Vagina (tissue), 2 donors: ENCODE measurements at places on chromosomes 2 and 18. TPM values are rescaled to one million over a fixed set of nuclear protein-coding genes. Genes with fewer than 3 reads are reported as not detected.
A peak's percentile ranks its signal among the peaks of the same experiment; 100 is the strongest.

- no peak for DNase-seq
- no peak overlapping the region for H3K27ac ChIP-seq
- H3K4me3 ChIP-seq, result no peak overlapping the region
- H3K36me3 ChIP-seq, result no peaks in the 10 kb centered on the region
- no peaks in the 10 kb centered on the region for H3K4me1 ChIP-seq
Observed at GRCh38 chr18:60146220-60146960, 226.2 kb downstream of the MC4R start.

Gene ZBTB7C
- total RNA-seq, result 40.5 TPM

GRCh38 chr2:191145769-191146471 is 4.9 kb downstream of the STAT4 start:
- H3K4me3 ChIP-seq, result no peak overlapping the region
- H3K27ac ChIP-seq, result no peak overlapping the region
- DNase-seq, result no peak
- H3K4me1 ChIP-seq, result peaks cover 6% of the 10 kb centered on the region
- H3K27me3 ChIP-seq, result no peaks in the 10 kb centered on the region

Gene ASIC4
- not detected for total RNA-seq

DNA sequence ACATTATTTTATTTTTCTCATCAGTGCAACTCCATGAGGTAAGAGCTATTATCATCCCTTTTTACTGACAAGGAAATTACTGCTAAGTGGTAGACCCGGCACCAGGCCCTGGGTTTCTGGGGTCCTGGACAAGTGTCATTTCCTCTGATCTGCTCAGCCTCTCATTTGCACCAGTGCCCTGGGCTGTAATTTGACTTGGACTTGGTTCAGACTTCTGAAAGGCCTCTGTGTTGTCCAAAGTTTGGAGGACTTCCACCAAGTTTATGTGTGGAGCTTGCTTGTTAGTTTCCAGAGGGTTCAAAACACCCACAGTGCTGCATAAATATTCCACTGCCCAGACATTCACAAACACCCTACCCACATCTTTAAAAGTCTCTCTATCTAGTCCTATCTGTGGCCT is 44.0 kb upstream of the PPP1CB start:
- H3K36me3 ChIP-seq, result no peaks in the 10 kb centered on the region
- H3K4me1 ChIP-seq, result no peaks in the 10 kb centered on the region
- no peak overlapping the region for H3K4me3 ChIP-seq
- DNase-seq, result no peak

- no peak overlapping the region for H3K4me3 ChIP-seq
- no peak for DNase-seq
- H3K36me3 ChIP-seq, result no peaks in the 10 kb centered on the region
- H3K27me3 ChIP-seq, result no peaks in the 10 kb centered on the region
- no peak overlapping the region for H3K27ac ChIP-seq
Observed at GRCh38 chr2:111219285-111219684, 98.6 kb downstream of the BCL2L11 start.

GRCh38 chr2:232537079-232537478 is 2.4 kb upstream of the CHRNG start:
- H3K4me3 ChIP-seq, result no peak overlapping the region
- no peaks in the 10 kb centered on the region for H3K4me1 ChIP-seq
- H3K27ac ChIP-seq, result no peak overlapping the region
- H3K36me3 ChIP-seq, result no peaks in the 10 kb centered on the region
- H3K27me3 ChIP-seq, result peaks cover 3% of the 10 kb centered on the region

Gene SLC8A1
- total RNA-seq, result 40.8 TPM

Gene UGT1A3
- total RNA-seq, result not detected

Gene CDK15
- not detected for total RNA-seq

- H3K27ac ChIP-seq, result no peak overlapping the region
- DNase-seq, result no peak
- H3K27me3 ChIP-seq, result no peaks in the 10 kb centered on the region
- H3K4me1 ChIP-seq, result no peaks in the 10 kb centered on the region
Observed at GRCh38 chr2:39648580-39648979, 17.1 kb upstream of the TMEM178A start.

Gene GKN1
- not detected for total RNA-seq

Gene KIF1A
- total RNA-seq, result 6.1 TPM

DNA sequence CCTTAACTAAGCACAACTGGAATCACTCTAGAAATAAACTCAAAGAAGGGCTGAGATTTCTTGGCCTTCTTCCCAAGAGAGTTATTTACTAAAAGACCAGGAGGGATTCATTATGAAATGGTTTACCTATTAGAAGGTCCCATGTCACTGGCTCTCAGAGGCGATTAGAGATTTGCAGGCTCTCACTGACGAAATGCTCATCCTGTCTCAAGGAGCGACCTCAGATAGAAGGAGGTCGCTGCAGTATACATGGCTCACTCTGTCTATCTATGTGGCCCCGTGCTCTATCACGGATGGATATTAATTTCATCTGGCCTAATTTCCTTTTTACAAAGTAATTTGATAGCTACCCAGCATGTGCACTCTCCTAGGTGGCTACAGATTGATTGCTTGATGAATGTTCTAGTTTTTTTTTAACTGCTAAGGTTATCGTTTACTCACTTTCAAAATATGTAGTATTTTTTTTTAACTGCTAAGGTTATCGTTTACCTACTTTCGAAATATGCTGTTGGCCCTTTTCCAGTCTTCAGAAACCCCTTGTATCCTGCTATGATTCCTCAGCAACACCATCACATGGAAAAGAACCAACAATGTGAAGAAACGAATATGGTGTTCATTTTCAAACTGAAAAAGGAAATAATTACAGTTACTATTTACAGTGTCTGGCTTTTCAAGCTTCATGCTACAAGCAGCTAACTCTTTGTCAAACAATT is 9.1 kb downstream of the SMIM21 start:
- no peak for DNase-seq
- no peak overlapping the region for H3K4me3 ChIP-seq
- H3K36me3 ChIP-seq, result no peaks in the 10 kb centered on the region
- H3K27ac ChIP-seq, result no peak overlapping the region
- no peaks in the 10 kb centered on the region for H3K27me3 ChIP-seq
- no peaks in the 10 kb centered on the region for H3K4me1 ChIP-seq

- H3K36me3 ChIP-seq, result no peaks in the 10 kb centered on the region
- DNase-seq, result no peak
- H3K4me1 ChIP-seq, result no peaks in the 10 kb centered on the region
- H3K27ac ChIP-seq, result no peak overlapping the region
- no peaks in the 10 kb centered on the region for H3K27me3 ChIP-seq
Observed at GRCh38 chr2:53173698-53174455, 593.7 kb upstream of the CHAC2 start.

DNA sequence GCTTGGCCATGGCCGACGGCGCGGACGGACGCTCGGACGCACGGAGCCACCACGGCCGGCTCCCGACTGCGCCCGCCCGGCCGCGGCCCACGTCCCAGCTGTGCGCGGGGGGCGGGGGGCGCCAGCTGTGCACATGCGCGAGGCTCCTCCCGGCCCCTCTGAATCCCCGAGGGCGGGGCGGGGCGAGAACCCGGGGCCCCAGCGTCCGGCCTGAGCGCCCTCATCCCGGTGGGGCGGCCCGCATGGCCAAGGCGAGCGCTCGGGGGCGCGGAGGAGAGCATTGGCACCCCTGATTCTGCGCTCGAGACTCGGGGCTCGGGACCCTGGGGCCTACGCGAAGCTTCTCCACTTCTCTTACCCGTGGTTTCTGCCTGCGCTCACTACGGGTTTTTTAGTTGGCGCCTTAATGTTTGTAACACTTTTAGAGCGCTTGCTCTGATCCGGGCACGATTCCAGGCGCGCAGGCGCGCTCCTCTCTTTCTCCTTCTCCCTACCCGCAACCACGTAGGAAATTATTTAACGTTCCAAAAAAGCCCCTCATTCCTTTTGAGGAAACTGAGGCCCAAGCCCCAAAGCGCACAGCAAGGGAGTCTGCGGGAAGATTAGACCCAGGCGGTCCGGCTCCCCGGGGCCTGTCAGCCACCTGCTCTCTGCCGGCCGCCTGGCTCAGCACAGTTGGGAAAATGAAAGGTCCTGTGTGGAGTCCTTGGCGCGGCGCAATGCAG is at the start of gene PXDN:
Gene PXDN, minus strand, starts transcription at position 70 of the 725 bp plus-strand sequence. Its CDS starts 60 bp downstream, at position 10.
- no peak for DNase-seq
- no peaks in the 10 kb centered on the region for H3K27me3 ChIP-seq
- H3K36me3 ChIP-seq, result no peaks in the 10 kb centered on the region

DNA sequence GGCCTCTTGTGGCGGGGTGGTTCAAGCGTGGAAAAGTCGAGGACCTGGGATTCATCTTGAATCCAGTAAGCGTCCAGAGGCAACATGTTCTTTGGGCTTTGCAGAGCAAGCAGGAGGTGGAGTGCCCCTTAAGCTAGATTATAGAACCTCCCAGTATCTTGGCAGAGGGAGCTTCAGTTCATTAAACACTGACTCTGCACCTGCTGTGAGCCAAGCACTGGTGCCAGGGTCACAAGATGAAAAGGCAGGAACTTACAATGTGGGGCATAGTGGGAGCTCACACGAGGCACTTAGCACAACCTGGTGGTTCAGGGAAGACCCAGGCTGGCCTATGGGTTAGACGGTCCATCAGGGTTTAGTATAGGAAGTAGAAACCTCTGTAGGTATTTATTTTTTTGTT is 7.4 kb upstream of the FZD5 start:
- no peak for DNase-seq
- H3K27me3 ChIP-seq, result no peaks in the 10 kb centered on the region
- no peak overlapping the region for H3K4me3 ChIP-seq
- H3K4me1 ChIP-seq, result no peaks in the 10 kb centered on the region
- no peaks in the 10 kb centered on the region for H3K36me3 ChIP-seq
- H3K27ac ChIP-seq, result no peak overlapping the region

GRCh38 chr18:3209859-3210569 is 9.8 kb downstream of the MYOM1 start:
- H3K36me3 ChIP-seq, result no peaks in the 10 kb centered on the region
- peaks cover 10% of the 10 kb centered on the region for H3K4me1 ChIP-seq
- H3K27me3 ChIP-seq, result no peaks in the 10 kb centered on the region
- H3K4me3 ChIP-seq, result no peak overlapping the region

DNA sequence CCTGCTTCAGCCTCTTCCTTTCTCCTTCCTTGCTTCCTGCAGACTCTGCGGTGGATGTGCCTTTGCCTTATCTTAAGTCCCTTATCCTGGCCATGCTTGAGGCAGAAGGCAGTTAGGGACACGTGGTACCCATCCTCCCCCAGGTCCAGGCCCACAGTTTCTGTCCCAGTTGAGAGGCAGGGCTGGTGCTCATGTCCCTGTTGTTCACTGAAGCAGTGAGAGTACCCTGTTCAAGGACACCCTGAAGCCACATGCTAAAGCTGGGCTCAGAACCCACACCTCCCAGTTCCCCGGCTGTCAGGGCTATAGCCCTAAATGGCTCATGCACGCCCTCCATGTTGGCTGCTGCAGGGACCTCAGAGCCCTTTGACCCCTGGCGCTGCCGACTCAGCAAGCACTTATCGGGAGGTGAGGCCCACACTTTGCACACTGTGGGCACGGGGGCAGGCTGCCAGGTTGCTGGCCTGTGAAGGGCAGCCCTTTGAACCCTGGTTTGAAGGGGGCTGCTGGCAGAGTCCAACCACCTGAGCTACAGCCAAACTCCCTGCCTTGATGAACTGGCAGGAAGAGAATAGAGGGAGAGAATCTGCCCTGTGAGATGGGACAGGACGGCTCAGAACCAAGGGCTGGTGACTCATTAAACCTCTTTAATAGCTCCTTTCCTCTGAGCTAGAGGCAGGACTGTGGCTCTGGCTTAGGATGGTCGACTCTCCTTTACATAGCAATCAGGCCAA is 6.3 kb downstream of the KHK start:
- peaks cover 8% of the 10 kb centered on the region for H3K4me1 ChIP-seq
- H3K27ac ChIP-seq, result no peak overlapping the region
- H3K4me3 ChIP-seq, result no peak overlapping the region
- no peaks in the 10 kb centered on the region for H3K27me3 ChIP-seq
- DNase-seq, result no peak

DNA sequence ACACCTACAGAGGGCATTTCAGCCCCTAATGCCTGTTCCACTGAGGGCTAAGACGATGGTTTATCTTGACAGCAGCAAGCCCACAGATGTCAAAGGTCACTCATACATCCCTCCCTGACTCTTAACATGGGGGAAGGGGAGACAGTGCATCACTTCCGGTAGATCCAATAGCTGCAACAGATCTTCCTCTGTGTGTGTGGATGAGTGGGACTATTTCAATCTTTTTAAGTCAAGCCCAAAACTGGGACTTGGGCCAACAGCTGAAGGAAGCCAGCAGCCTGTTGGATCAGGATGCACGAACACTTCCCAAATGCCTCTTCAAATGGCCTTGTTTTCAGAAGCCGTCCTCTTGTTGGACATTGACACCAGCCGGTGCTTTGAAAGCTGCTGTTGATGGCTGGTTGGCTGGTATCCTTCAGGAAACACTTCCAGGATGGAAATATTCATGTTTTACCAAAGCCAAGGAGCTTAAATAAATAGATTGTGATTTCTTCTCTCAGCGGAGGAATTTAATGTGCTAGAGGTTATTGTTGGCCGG is 59.2 kb downstream of the IL1R2 start:
- H3K27me3 ChIP-seq, result no peaks in the 10 kb centered on the region
- H3K27ac ChIP-seq, result peak overlapping the region; percentile 91
- H3K4me1 ChIP-seq, result peaks cover 84% of the 10 kb centered on the region
- H3K36me3 ChIP-seq, result no peaks in the 10 kb centered on the region
- no peak for DNase-seq
- H3K4me3 ChIP-seq, result no peak overlapping the region

Gene TRIB2
- 64.8 TPM for total RNA-seq

GRCh38 chr18:24954341-24954740 is 397.6 kb downstream of the ZNF521 start:
- H3K27me3 ChIP-seq, result no peaks in the 10 kb centered on the region
- peaks cover 8% of the 10 kb centered on the region for H3K4me1 ChIP-seq
- DNase-seq, result no peak

DNA sequence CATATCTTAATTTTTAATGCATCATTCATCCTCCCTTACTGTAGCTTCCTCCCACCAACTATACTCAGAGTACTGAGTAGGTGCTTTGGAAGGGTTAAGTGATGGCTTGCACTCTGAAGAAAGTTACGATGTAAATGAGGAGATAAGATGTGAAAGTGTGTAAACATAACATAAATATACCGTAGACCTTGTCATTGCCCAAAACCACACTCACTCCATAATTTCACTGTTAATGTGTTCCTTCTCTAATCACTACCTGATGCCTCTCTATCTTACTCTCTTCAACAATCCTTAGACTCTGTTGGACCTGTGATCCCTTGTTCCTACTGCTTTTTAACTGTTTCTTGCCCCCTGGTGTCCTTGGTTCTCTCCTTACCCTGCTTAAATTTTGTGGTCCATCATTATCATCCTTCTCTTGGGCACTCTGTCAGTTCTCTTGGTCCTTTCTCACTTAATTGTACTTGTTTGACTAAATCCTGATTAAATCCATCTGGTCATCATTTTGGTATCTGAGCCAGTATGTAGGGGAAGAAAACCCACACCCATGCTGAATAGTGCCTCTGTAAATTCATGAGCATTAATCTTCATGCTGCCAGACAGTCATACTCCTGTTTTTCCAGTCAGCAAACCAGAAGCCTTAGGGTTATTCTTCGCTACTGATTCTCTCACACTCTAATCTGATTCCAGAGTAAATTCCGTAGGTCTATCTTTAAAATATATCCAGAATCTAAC is 45.0 kb downstream of the PMS1 start:
- H3K27ac ChIP-seq, result no peak overlapping the region
- H3K4me3 ChIP-seq, result no peak overlapping the region
- DNase-seq, result no peak
- no peaks in the 10 kb centered on the region for H3K27me3 ChIP-seq
- no peaks in the 10 kb centered on the region for H3K4me1 ChIP-seq

GRCh38 chr18:6836331-6836730 is 106.8 kb downstream of the ARHGAP28 start:
- H3K4me1 ChIP-seq, result no peaks in the 10 kb centered on the region
- H3K4me3 ChIP-seq, result no peak overlapping the region
- no peak for DNase-seq
- H3K36me3 ChIP-seq, result no peaks in the 10 kb centered on the region
